ENCODE measurements at places on chromosomes 2 and 18.

DNA sequence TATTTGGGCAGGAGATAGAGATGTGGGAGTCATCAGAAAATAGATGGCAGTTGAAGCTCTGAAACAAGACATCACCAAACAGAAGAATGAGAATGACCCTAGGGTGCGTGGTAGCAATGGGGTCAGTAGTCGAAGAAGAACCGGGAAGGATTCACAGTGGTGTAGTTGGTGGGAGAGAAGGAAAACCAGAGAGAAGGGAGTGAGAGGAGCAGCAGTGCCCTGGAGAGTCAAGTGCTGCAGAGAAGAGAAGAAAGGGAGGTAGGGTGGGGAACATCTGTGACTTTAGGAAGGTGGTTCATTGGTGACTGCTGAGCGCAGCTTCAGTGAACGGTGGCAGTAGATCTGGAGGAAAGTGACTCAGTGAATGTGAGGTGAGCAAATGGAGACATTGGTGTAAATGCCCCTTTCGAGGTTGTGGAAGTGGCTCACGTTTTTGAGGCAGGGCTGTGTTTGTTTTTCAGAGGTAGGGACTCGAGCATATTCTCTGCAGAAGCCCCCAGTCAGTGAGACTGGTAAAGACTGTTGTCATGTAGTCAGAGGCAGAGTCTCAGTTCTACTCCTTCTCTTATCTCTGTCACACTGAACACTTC is 36.4 kb downstream of the CDC42EP3 start:
- DNase-seq: no peak

DNA sequence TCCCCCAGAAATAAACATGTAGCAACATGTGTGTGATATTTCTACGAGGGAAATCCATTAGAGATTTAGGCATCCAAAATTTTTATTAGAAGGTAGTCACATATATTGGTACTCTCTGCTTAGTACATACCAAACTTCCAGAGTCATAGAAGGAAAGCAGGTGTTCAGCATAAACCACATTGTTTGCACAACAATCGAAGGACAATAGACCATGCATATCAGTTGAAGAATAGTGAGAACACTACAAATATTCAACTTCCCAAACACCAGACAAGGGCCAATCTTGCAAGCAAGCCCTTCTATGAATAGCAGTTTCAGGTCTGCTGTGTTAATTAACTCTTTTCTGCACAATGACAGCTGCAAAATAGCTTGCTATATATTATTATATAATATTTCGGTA is 702.2 kb downstream of the ERBB4 start:
- DNase-seq: peak; percentile 63

DNA sequence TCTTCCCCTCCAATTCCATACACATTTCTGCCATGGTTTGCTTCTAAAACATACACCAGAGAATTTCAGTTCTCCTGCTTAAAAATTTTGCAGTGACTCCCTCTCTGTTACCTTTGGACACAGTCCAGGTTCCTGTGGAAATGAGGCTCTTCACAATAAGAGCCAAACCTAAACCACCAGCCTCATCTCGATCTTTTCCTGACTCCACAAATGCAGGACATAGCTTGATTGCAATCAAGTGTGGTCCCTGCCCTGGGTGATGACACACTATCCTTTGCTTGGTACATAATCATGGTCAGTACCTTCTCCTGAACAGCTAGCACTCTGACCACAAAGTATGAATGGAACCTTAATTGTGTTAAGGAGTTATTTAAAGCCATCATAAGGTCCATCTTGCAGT is 134.9 kb upstream of the CHAC2 start:
- peak; percentile 72 for DNase-seq

DNA sequence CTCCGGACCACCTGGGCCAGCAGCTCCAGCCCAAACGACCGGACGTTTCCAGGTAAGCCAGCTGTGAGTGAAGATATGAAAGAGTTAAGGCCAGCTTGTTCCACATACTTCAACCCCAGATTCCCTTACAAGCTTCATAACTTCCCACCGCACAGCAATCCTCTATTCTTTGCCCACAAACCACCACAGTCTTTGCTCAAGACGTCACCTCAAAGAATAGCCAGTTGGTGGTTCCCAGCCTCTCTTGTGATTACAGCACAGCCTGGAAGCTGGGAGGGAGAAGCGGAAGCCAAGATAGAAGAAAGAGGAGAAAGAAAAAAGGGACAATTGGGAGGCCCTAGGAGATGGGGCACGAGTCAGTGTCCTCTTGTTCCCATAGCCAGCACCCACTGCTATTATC is 70.6 kb downstream of the NRP2 start:
- no peak for DNase-seq

DNA sequence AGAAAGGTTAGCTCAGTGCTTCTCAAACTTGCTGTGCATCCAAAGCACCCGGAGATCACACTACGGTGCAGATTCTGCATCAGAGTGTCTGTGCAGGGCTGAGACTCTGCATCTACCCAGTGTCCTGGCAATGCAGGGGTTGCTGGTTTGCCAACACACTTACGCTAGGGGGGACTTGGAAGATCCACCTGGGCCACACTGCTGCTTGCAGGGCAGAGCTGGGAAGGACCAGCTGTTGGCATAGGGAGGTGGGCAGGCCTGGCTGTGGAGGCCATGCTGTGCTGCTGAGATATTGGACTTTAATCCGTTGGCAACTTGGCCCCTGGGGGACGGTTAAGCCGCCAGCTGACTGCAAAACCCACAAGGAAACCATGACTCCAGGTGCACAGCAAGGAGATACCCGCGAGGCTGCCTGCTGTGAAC is 397.6 kb upstream of the HS6ST1 start:
- DNase-seq: no peak

DNA sequence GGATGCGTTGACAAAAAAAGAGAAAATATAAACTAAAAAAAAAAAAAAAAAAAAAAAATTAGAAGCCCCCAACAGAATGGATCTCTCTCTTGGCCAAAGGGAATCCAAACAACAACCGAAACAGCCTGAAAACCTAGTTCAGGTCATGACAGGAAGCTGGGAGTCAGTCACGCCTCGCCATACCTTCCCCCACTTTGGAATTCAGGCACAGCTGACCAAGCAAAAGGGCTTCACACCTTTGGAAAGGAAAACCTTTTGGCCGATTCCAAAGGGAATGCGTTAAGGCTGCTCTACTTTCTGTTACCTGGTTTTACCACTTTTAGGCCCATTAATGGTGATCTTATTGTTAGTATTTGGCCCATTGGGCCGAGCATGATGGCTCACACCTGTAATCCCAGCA is 17.9 kb upstream of the RMC1 start:
- DNase-seq: no peak
